ENCODE measurements at places on chromosomes 4 and X.
A peak's percentile ranks its signal among the peaks of the same experiment; 100 is the strongest.

- DNase-seq: no peak
Observed at GRCh38 chr4:140237616-140238350, 83.8 kb upstream of the MAML3 start.

DNA sequence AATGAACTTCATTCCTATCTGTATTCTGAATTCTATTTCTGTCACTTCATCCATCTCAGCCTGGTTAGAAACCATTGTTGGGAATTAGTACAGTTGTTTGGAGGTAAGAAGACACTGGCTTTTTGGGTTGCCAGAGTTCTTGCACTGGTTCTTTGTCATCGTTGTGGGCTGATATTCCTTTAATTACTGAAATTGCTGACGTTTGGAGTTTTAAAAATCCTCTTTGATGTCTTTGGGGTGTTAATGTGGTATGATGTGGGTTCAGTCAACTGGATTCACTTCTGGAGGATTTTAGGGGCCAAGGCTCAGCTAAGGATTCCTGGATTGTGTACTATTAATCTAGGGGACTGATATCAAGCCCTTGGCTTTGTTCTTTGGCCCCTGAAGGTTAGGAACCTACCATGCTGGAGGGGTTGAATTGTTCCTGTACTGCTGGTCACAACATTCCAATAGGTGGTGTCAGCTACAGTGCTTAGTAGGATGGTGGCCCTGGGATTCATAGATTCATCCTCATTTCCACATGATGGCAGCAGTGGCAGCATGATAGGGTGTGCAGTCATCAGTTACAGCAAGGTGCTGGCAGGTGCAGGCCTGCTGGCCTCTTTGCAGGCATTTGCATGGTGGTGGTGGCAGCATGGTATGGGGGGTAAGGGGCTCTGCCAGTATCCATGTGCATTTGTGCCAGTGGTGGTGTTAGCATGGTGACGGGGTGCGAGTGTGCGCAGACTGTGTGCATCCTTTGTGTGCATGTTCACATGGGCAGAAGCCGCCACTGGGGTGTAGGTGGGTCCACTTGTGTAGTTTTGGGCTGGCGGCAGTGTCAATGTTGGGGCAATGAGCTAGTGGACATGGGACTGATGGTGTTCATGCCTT is 301.3 kb downstream of the TEX13C start:
- DNase-seq: no peak

DNA sequence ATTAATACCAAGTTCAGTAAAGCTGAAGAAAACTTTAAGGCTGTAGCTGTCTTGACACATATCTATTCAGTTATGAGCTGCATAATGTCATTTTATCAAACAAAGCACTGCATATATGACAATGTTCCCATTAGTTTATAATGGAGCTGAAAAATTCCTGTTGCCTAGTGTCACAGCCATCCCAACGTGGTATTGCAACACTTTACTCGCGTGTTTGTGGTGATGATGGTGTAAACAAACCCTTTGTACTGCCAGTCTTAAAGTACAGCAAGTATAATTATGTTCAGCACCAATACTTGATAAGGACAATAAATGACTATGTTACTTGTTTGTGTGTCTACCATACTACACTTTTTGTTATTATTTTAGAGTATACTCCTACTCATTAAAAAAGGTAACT is 1415.6 kb upstream of the PCDH7 start:
- DNase-seq: no peak

- no peak for DNase-seq
Observed at GRCh38 chr4:106366026-106366425, 2.6 kb downstream of the GIMD1 start.

DNA sequence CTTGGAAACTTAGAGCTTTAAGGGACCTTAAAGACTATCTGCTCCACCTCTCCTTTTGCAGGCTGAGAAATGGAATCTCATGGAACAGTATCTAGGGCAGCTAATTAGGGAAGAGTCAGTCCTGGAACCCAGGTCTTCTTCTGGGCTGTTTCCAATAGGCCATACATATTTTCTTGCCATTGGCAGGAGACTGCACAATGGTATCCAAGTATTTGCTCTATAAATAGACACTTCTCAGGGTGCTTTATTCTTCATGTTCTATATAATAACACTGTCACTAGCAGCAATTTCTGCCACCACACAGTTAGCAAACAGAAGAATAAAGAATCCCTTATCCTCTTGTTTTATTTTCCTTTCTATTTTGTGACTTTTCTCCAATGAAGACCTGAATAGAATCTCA is 291.7 kb downstream of the C4orf33 start:
- no peak for DNase-seq

DNA sequence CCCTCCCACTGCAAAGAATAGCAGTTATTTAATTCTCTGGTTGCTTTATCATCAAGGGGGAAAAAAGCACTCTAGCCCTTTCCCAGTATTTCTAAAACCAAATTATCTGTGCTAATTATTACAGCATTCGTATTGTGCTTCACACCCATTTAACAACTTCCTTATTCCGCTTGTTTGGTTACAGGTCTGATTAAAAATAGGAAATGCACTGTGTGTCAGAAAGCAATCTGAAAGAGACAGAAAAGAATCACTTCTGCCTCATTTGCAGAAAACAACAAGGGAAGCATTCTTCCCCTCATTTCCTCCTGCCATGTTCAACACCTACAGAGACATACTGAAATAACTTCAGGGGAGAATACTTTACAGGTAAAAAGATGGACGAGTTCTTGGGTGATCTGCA is 114.9 kb upstream of the MAP3K15 start:
- DNase-seq: no peak

DNA sequence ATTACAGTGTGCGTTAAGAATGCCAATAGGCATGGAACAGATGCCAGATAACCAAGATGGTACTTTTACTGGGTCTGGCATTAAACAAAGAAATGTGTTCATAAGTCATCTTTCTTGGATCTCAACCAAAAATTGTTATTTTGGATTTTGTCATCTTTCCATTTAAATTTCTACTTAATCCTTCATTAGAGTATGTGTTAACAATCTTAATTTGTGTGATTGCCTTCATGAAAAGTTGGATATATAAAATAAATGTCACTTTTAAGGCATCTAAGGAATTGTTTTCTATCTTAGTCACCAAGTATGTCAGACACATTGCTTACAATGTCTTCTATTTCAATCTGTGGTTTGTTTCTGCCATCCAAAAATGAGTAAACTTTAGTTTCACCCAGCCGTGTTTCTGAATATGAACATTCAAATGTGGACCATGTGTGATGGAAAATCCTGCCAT is 87.5 kb downstream of the PALLD start:
- peak; percentile 78 for DNase-seq

DNA sequence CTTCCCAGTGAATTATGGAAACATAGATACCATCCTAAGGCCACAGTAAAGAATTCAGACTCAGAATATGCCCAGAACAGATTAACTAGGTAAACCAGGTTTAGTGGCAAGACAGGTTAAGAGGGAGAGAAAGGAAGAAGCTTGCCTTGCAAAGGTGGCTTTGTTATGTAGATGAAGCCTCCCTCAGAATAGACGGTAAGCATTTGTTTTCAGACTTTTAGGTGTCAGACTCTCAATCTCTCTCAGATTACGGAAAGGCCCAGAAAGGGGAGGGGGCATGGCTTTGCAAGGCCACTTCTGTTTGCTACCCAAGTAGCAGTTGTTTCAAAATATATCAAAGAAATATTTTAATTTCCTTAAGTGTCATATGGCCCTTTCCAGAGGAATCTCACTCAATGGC is 457.1 kb upstream of the BOD1L1 start:
- DNase-seq: no peak

GRCh38 chr4:56371426-56372220 is 15.7 kb downstream of the AASDH start:
- DNase-seq: no peak

- no peak for DNase-seq
Observed at GRCh38 chrX:23062359-23062758, 62.6 kb downstream of the DDX53 start.

DNA sequence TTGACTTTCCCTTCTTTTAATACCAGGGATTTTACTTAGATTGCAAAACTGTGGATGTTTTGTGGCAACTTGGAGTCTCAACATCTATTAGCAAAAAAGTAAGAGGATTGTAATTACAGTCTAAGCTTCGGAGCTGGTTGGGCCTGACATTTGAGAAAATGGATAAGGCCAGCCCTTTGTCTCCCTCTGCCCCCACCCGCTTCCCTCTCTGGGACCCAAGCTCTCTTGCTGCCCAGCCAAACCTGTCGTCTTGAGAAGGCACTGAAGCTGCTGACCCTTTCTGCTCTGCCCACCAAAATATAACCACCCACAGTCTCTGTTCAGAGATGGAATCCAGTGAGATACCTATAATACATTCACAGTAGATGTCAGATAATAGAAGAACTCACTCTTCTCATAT is 49.6 kb downstream of the SHROOM3 start:
- DNase-seq: no peak

GRCh38 chr4:72974694-72975487 is 94.6 kb downstream of the COX18 start:
- peak; percentile 43 for DNase-seq

- DNase-seq: peak; percentile 48
Observed at GRCh38 chr4:39353478-39354253, 12.5 kb downstream of the RFC1 start.

DNA sequence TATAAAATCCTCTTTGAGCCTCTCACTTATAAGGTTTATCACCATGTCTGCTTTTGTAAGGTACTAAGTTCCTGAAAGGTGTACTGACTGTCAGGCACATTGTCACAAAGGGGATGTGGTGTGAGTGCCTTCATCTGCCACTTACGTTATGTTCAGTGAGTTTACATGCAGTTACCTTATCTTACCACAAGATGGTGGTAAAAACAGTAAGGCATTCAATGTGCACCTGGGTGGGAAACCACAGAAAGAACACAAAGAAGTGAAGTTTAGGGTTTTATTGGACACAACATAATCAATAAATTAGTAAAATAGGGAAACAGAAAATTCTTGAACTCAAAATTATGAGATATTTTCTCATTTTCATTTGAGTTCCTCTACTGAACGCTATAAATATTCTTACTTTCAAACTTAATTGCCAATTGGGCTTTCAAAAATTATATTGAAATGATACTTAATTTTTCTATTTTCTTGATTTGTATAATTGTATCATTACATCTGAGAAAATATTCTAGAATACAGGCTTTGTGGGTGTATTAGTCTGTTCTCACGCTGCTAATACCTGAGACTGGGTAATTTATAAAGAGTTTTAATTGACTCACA is 650.8 kb downstream of the PCDH7 start:
- peak; percentile 12 for DNase-seq

DNA sequence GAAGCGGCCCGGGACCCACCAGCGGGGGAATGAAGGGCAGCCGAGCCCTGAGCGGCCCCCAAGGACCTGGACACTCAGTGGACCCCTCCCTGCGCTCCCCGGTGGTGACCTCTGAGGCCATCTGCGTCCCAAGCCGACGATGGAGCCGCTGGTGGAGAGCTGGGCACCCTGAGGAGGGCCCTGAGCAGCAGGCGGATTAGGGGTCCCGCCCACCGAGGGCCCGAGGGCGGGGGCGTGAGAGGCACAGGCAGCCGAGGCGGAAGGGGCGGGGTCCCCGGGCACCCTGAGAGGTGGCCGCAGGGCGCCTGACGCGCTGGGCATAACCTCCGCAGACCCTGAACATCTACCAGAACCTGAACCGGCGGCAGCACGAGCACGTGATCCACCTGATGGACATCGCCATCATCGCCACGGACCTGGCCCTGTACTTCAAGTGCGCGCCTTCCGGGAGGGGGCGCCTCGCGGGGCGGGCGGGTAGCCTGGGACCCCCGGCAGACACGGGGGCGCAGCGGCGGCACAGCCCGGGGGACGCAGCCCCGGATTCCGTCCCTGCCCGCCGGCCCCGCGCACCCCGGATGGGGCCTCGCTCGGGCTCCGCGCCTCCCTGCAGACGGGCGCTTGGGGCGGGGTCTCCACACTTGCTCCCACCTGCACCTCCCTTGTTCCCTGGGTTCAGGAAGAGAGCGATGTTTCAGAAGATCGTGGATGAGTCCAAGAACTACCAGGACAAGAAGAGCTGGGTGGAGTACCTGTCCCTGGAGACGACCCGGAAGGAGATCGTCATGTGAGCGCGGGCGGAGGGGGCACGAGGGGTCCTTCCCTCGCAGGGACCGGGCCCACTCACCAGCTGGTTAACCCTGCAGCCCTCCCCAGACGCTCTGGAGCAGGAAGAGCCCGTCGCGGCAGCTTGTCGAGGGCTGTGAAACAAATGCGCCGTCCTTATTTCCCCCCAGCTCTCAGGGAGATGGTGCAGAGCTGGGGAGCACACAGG is 10.3 kb downstream of the ATP5ME start:
- DNase-seq: no peak

All from mammary epithelial cell (primary cell).